PC-9 (cell line): ENCODE measurements at places on chromosomes 5 and 9.

DNA sequence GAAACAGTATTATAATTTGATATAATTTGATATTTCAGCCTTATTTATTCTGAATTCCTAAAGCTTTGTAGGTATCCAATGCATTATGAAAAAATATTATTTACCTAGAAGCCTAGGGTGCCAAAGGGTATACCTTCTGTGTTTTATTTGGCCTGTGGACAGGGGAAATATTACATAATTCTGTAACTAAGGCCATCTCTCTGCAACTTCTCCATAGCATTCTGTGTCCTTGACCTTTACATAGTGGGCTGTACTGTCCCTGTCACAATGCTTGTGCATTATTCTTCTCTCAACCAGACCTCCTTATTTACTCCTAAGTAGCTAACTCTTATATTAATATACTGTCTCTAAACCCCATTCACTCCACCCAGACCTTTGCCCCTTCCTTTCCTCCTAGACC is 57.0 kb upstream of the RANBP6 start:
- no peak overlapping the region for H3K27ac ChIP-seq
- no peaks in the 10 kb centered on the region for H3K36me3 ChIP-seq

DNA sequence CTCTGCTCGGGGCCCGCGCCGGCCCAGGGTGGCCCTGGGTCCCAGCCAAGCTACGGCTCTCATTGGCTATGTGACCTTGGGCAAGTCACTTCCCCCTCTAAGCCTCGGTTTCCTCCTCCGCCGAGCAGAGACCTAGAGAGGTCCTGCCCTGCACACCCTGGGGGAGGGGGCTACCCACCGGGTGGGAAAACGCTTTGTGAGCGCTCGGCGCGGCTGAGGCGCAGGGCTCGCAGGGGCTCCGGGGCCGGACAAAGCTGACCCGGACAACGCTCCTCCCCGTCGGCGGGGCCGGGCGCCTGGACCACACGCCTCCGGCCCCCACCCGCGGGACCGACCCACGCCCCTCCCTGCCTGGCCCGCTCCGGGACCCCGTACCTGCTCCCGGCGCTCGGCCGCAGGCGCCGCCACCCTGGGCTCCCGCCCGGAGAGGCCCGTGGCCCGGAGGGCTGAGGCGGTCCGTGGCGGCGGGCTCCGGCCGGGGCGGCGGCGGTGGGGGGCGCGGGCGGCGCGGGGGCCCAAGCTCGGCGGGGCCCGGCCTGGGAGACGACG is 85.7 kb upstream of the MELK start:
- no peaks in the 10 kb centered on the region for H3K27me3 ChIP-seq
- H3K36me3 ChIP-seq = no peaks in the 10 kb centered on the region
- peaks cover 10% of the 10 kb centered on the region; the same call in 1 of the 2 replicates for H3K4me1 ChIP-seq
- peak overlapping the region; percentile 74 for H3K4me3 ChIP-seq
- no peak for DNase-seq

GRCh38 chr5:6162175-6162574 is 216.2 kb downstream of the MED10 start:
- no peak for DNase-seq
- H3K4me1 ChIP-seq = peaks cover 42% of the 10 kb centered on the region
- H3K27me3 ChIP-seq = 0 out of 2 replicates have a peak, but pooled peaks cover 5% of the 10 kb centered on the region
- H3K4me3 ChIP-seq = no peak overlapping the region
- H3K27ac ChIP-seq = no peak overlapping the region
- no peaks in the 10 kb centered on the region for H3K36me3 ChIP-seq

GRCh38 chr5:35862126-35862525 is 5.4 kb downstream of the IL7R start:
- no peak for DNase-seq
- no peak overlapping the region for H3K27ac ChIP-seq
- H3K36me3 ChIP-seq = no peaks in the 10 kb centered on the region
